ENCODE measurements at places on chromosomes 3 and 15.

GRCh38 chr3:194985031-194985578 lies 285.9 kb downstream of the XXYLT1 start:
- peak; percentile 66 for DNase-seq

DNA sequence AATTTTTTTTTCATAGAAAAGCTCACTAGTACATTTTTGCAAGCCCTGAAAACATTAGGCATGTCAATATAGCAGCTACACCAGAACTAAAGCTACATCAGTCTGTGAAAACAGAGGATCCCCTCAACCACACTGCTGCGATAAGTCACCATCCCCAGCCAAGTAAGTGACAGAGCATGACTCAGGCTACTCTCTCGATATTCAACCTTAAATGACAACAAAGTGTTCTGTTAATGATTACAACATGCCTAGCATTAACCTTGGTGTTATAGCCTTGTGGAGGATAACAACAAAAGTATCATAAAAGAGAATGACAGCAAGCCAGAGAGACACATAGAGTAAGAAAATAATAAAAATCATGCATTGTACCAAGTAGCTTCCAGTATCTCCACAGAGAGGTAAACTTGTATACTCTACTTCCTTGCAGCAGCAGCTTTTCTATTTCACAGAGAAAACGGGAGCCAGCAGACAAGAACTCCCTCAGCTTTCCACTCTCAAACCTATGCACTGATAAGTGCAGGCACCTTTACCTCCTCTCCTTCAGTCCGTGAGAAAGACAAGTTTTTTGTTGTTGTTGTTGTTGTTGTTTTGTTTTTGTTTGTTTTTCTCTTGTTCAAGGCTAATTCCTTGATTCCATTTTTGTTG lies 76.6 kb downstream of the GBE1 start:
- no peak for DNase-seq

GRCh38 chr15:35618260-35619188 lies 72.6 kb upstream of the DPH6 start:
- no peak for DNase-seq

DNA sequence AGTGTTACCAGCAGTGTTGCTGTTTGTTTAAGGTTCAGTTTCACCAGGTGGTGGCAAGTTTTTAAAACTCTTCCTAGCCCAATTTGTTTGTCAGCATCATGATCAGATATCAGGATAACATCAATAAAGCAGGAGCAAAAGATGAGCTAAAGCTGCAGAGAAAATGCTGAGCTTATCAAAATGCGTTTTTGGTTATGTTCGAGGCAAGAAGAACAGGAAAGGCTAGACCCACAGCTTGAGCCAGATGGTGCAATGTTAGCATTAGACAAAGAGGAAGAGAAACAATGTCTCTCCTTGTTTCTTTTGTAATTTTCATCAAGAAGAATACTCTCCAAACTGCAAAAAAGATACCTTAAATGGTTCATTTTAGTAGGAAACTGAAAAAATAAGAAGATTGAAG lies 66.2 kb downstream of the THRB start:
- DNase-seq = no peak

DNA sequence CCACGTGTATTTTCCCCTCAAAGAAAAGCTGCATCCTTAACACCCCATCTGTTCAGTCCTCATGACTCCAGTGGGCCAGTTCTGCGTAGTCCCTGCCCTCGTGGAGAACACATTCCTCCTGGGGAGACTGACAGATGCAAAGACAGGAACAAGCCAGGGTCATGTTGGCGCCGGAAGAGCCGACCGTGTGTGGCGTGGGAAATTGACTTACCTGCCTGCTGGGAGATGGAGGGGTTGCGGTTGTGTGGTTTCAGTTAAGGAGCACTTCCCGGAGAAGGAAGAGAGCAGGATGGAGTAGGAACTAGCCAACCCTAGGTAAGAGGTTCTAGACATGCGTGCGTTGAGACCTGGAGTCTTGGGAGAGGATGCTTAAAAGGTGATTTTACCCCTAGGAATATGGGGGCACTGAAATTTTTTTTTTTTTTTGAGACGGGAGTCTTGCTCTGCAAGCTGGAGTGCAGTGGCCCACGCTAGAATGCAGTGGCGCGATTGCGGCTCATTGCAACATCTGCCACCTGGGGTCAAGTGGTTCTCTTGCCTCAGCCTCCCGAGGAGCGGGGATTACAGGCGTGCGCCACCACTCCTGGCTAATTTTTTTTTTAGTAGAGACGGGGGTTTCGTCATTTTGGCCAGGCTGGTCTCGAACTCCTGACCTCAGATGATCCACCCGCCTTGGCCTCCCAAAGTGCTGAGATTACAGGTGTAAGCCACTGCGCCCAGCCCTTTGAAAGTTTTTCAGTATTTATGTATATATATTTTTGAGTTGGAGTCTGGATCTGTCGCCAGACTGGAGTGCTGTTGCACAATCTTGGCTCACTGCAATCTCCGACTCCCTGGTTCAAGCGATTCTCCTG lies 1.4 kb downstream of the VHL start:
- DNase-seq = no peak

GRCh38 chr15:86854176-86854575 lies 774.5 kb downstream of the AGBL1 start:
- DNase-seq = no peak

DNA sequence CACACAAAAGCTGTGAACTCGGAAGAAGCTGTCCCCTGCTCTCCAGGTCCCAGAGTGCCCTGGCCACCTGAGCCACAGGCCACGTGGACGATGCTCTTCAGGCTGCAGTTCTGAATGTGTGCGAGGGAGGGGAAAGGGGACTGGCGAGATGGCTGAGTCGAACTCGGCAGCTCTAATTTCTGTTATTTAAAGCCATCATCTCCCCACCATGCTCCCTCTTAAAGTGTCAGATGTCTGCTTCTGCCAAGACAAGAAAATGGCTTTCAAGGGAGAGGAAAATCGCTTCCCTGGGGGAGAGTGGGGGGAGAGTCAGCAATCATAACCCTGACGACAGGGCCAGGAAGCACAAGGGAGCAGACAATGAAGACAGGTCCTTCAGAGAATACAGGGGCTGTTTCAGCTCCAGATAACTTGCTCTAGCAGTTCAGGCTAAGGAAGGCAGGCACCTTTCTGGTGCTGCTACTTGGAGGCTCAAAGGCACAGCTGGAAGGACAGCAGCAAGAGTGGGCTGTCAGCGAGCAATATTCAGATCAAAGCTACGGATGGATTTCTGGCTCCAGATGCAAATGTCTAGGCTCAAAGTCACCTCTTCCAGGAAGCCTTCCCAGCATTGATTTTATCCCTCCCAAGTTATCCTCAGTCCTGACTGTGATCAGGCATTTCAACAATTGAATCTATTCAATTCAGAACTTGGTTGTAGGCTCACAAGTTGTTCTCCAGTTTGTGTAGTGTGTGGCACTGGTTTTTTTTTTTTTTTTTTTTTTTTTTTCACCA lies 15.5 kb upstream of the CCDC33 start:
- DNase-seq = peak; percentile 61

- peak; percentile 5 for DNase-seq
Observed at GRCh38 chr3:163924600-163924999, 1153.7 kb downstream of the SI start.

DNA sequence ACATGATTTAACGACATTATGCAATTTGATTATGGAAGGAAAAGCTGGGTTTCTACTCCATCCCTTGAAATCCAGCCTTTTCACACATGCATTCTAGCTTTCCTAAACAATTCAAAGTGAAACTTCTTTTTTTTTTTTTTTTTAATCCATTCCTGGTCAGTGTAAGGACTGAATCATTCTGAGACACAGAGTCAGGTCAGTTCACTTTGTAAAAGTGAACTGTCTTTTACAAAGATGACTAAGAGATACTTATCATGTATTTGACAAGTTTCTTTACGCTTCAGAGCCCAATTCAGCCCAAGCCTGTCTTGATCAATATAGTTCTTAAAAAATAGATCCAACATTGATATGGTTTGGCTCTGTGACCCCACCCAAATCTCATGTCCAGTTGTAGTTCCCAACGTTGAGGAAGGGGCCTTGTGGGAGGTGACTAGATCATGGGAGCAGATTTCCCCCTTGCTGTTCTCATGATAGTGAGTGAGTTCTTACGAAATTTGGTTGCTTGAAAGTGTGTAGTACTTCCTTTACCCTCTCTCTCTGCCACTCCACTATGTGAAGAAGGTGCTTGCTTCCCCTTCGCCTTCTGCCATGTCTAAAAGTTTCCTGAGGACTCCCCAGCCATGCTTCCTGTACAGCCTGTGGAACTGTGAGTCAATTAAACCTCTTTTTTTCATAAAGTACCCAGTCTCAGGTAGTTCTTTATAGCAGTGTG lies 345.6 kb upstream of the THBS1 start:
- DNase-seq = no peak

DNA sequence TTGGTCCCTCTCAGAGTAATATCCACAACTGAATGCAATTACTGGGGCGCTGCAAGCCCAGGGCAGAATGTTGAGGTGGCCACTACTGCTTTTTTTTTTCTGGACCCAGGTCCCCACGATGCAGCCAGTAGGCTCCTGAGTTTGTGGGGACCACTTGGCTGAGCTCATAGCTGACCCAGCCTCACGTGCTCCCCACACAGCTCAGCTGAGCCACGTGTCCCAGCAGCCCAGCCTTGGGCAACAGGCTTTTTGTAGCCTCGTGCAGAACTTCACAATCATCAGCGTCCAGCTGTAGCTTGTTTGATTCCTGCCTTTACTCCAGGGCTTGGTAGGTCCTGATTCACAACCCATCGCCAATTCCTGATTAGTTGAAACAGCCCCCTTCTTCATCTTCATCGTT lies 117.3 kb downstream of the ETFA start:
- DNase-seq = no peak

GRCh38 chr15:35907511-35907910 lies 361.5 kb upstream of the DPH6 start:
- DNase-seq = no peak

DNA sequence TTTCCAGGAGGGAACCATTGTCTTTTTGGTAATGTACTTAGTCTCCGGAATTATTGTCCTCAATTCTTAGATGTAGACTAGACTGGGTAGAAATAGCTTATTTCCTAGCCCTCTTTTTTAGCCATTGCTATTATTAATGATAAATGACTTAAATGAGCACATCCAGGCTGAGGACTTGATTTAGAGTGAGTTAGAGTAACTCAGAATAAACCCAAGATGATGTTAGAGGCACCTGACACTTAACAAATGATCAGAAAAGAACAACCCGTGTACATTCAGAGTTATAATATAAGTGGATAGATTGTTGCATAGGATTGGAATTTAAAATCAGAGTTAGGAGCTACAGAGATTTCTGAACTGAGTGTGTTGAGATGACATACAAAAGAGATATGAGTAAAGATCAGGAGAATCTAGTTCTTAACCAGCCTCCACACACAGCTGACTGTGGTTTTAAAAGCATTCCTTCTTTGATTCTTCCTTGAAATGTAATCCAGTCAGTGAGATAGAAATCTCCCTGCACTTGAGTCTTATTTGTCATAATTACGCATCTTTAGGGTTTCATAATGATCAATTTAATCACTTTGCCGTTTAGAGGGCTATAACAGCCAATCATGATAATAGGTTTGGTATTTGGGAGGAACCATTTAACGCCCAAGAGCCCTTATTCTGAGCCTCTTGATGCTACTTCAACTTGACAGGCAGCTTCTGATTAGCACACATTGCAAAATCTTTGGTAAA lies 366.5 kb downstream of the GAP43 start:
- no peak for DNase-seq

GRCh38 chr15:47820747-47821319 lies 103.5 kb downstream of the SEMA6D start:
- no peak for DNase-seq

GRCh38 chr3:126954141-126954842 lies 28.6 kb upstream of the PLXNA1 start:
- DNase-seq = no peak

GRCh38 chr15:96335411-96336024 lies 5.0 kb downstream of the NR2F2 start:
- DNase-seq = no peak

DNA sequence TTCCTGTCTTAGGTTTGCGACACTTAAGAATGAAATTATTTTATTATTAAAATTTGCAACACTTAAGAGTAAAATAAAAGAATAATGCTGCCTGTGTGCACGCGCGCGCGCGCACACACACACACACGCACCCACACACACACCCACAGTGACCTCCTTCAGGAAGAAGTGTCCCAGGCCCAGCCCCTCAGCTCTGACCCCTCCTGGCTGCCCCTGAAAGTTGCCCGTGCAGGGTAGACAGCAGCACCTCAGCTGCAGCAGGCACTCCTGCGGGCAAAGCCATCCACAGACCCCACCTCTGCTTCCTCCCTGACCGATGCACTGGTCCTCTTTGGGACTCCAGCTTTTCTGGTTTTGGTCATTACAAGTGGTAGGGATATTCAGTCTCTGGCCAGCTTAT lies 478.2 kb downstream of the NTRK3 start:
- DNase-seq = no peak

DNA sequence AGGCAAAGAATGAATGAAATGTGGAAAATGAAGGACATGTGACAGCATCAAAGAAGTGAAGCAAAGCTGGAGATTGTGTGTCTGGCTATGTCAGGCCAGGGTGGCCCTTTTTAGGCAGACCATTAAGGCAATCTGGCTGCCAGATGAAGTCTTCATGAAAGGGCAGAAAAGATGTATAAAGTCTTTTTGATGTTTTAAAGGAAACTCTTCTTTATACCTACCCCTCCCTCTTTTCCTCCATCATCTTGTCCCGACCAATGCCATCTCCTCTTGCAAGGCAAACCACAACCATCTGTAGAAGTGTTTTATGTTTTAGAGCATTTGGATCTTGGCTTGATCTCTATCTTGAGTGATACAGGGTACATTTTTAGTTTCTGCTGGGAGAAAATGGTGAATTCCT lies 259.2 kb downstream of the LSAMP start:
- no peak for DNase-seq

DNA sequence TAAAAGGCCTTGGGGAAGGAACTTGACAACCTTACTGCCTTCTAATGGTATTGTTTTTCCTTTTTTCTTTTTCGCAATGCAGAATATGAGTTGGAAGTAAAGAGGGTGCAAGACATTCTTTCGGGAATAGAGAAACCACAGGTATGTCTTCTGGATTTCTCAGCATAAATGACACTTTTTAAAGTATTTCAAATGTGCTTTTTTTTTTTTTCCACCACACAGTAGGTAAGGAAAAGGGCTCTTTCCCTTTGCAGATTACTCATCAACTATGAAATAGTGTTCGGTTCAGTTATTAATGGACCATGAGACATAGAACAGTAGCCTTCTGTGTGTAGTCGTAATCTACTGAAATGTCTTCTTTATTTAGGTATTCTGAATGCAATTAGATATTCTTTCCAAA lies 162.4 kb downstream of the GHSR start:
- DNase-seq = no peak

DNA sequence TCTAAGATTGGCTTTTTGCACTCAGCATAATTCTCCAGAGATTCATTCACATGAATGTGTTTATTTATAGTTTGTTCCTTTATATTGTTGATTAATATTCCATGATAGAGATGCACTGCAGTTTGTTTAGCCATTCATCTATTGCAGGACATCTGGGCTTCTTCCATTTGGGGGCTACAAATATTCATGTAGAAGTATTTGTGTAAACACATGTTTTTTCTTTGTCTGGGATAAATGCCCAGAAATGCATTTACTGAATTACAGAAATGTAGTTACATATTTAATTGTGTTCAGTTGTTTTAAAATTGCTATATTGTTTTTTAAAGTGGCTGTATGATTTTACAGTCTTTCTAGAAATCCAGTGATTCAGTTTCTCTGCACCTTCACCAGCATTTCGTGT lies 635.0 kb downstream of the ZIC1 start:
- DNase-seq = no peak

Data from NCI-H1092 treated with DMSO at 0.1 percent for 48 hours (cell line).